ENCODE measurements at places on chromosomes 5 and 9.

DNA sequence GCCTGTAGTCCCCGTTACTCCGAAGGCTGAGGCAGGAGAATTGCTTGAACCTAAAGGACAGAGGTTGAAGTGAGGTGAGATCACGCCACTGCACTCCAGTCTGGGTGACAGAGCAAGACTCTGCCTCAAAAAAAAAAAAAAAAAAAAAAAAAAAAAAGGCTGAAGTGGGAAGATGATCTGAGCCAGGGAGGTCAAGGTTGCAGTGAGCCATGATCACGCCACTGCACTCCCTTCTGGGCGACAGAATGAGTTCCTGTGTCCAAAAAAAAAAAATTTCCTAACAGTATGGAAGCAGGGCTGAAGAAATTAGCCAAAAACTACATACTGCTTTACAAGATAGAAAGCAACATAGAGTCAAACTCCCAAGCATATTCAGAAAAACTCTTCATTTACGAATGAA is 132.8 kb downstream of the CPLANE1 start:
- no peak for DNase-seq

- DNase-seq: no peak
These were observed 17.6 kb downstream of the TNFAIP8 start for GRCh38 chr5:119373449-119373858.

DNA sequence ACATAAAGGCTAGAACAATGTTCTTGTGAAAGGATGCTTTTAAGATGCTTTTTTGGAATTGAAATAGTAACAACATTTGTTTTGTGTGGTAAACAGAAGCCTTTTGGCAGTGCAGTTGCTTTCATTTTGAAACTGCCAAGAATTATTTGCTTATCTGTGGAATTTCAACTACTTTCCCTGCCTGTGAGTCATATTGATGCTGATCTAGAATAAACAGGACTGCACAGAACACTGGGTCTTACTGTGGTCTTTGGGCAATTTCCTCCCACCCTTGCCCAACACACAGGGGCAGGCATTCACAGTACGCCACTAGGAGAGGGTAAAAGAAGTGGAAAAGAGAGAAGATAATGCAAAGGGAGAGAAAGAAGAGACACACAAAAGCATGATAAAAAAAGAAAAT is 483.7 kb downstream of the ELAVL2 start:
- no peak for DNase-seq

- DNase-seq: no peak
These were observed 22.9 kb upstream of the PIK3R1 start for GRCh38 chr5:68192679-68193060.

GRCh38 chr9:92729735-92730155 is 34.9 kb downstream of the BICD2 start:
- no peak for DNase-seq

GRCh38 chr9:28808042-28808441 is 1234.8 kb upstream of the C9orf72 start:
- no peak for DNase-seq

- DNase-seq: no peak
These were observed 142.7 kb upstream of the DHFR start for GRCh38 chr5:80797428-80798024.

- DNase-seq: no peak
These were observed 35.6 kb upstream of the ANKRD33B start for GRCh38 chr5:10528056-10528816.

- DNase-seq: peak; percentile 5
These were observed 666 bp downstream of the PPARGC1B start for GRCh38 chr5:149730620-149731331.

DNA sequence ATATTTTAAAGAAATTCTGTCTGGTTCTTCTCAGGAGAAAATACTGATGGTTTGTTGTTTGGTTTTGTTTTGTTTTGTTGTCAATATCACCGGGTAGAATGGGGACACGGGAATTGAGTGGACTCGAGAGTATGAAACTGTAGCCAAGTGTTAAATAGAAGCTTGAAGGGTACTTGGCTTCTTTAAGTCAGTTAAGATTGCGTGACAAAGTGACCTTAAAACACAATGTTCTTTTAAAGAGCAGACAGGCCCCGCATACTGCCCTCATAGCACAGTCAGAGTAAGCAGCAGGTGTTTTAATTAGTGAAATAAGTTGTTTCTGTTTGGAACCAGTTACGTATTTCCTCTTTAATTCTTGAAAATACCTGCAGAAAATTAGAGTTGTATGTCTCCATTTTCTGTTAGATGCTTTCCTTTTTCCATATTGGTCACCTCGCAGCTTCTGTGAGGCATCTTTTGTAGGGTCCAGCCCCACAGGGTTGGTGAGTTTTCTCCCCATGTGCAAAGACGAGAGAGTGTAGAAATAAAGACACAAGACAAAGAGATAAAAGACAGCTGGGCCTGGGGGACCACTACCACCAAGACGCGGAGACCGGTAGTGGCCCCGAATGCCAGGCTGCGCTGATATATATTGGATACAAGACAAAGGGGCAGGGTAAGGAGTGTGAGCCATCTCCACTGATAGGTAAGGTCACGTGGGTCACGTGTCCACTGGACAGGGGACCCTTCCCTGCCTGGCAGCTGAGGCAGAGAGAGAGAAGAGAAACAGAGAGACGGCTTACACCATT is 9.6 kb downstream of the TRIP13 start:
- DNase-seq: no peak

GRCh38 chr5:57232293-57233033 is 58.6 kb downstream of the GPBP1 start:
- DNase-seq: no peak

DNA sequence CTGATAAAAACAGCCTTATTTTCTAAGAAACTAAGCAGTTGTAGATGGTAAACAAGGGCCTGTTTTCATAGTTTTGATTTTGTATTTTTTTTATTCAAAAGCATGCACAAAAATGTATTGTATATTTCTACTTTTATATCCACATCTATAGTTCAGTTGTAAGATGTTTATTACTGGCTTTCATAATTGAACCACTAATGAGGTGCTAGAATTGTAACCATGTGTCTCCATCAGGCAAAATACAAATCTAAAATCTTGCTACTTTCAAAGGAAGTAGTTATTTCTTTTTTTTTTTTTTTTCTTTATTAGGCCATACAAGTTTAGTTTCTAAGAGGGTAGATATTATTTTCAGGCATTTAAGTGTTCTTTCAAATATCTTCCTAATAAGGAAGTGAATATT is 1755.0 kb downstream of the MAT2B start:
- DNase-seq: no peak

DNA sequence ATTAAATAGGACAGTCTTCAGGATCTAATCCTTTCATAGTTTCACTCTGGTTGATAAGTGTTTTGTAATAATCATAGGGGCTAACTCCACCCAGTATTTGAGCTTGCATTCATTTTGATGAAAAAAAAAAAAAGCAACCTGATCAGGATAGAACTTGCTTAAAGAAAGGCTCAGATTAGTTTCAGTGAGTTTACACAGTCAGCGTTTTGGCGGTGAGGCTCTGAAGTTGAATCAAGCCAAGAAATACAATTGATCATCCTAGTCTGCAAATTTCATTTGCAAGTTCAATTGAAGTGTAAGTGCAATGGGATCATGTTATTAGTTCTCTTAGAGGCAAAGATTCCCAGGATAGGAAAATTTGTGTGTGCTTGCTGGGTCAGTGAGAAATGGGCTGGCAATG is 159.7 kb upstream of the ELL2 start:
- DNase-seq: no peak

- DNase-seq: no peak
These were observed 26.3 kb upstream of the FBP1 start for GRCh38 chr9:94665613-94666012.

GRCh38 chr5:17991775-17992174 is 357.5 kb downstream of the TAF11L14 start:
- DNase-seq: no peak

DNA sequence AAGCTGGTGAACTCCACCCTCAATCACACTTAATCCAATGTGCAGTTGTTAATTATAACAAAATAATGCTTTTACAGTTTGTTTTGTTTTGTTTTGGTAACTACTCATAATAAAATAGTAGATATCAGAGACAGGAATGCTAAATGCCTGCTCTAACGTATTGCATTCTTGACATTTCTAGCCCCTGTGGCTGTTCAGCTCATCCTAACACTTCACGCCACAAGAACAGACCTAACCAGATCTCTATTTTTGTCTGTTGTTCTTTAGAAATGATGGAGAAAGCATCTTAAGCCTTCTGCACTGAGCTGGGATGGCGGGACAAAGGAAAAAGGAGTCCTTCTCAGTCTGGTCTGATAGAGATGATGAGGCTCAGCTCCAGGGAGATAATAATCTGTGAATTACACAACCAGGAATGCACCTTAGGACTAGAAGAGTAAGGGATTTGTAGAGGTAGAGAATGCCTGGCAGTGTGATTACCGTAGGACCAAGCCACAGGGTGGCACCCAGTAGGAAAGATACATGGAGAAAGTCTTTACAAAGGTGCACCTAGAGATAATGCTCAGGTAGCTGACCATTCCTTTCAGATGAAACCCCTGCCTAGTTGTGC is 628.8 kb downstream of the PDE4D start:
- no peak for DNase-seq

- no peak for DNase-seq
These were observed 39.0 kb downstream of the EXOC3 start for GRCh38 chr5:482021-482420.

- DNase-seq: no peak
These were observed 5.3 kb upstream of the LNPEP start for GRCh38 chr5:96930589-96930988.

DNA sequence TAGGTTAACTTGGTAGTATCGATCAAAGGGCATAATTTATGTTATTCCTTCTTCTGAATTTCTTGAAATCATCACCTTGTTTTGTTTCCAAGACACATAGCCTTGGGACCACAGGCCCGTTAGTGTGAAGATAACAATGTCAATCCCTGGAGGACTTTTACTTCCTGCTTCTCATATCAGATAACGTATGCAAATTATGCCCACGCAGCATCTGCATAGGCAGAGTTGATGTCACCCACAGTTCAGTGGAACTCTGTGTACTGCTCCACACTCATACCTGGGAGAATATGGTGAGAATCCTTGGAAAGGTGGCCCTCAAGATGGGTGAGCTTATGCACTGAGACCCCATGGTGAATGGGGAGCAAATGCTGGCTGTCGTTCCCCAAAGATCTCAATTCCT is 95.0 kb downstream of the CFAP90 start:
- no peak for DNase-seq

- no peak for DNase-seq
These were observed 310.1 kb downstream of the ZNF608 start for GRCh38 chr5:124436294-124436693.

DNA sequence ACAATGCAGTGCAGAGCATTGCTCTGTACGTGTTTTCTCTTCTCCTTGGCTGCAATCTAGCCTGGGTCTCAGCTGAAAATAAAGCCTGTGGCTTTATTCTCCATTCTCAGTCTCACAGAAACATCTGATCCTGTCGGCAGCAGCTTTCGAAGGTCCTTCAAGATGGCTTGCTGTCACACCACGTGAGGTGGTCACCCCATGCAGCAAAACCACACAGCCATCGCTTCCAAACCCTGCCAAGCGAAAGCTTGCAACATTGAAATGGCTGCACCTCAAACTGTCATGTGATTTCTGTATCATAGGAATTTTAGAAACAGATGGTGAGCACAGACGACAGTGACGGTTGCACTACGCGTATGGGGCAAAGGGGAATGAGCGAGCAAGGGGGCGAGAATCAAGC is 98.5 kb upstream of the SMARCA2 start:
- DNase-seq: no peak

DNA sequence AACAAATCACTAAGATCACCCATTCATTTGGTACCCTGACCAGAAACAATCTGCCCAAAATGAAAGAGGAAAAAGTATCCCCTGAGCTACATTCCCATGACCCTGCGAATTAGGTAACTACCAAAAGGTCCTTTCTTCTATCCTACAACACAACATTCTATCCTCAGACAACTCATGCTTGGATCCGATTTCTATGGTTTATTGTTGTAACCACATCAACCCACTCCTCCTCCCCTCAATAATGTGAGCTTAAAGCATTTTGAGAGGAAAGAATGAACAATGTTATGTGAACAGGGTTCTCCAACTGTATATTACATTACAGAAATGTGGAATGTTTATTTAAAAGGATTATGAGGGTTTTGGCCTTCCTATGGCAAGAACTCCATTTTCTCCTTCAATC is 4.0 kb downstream of the SLC35D2 start:
- DNase-seq: no peak

DNA sequence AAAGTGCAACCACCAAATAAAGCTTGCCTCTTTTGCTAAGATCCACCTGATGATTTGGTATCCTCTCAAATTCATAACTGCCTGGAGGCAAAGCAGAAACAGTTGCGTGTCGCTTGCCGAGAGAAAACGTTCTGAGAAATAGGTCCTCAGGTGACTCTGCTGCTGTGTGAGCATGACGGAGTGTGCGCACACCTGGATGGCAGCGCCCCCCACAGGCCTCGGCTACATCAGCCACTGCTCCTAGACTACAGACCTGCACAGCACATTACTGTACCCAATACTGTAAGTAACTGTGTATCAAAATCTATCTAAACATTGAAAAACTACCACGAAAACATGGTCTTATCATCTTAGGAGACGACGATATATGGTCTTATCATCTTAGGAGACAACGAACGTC is 87.4 kb downstream of the CAMSAP1 start:
- DNase-seq: no peak

DNA sequence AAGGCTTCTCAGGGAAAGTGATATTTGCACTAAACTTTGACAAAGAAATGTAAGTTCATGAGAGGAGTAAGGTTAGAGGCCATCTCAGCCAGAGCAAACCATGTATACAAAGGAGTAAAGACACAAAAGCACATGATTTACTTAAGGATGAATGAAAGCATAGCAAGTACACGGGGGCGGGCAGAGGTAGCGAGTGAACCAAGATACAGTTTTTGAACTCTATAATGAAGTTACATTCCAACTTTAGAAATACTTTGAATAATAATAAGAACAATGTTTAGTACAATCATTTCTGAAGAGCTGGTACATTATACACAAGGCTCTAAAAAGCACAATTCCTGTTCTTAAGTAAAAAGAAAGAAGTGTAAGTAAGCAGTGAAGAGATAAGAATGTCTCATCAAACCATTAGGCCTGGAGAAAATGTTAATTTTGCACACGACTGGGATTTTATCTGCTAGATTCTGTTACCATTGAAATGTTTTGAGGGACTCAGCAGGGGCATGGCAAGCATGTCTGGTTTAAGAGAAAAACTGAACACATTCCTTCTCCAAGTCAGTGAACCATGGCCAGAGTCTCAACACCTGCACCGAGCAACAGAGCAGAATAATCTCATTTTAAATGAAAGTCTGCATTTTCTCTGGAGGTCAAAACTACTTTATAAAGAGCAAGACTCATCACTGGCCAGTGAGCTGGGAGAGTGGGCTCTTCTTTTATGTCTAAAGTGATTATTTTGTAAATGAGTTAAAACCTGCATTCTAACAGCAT is 147.6 kb upstream of the TRPM3 start:
- DNase-seq: no peak

DNA sequence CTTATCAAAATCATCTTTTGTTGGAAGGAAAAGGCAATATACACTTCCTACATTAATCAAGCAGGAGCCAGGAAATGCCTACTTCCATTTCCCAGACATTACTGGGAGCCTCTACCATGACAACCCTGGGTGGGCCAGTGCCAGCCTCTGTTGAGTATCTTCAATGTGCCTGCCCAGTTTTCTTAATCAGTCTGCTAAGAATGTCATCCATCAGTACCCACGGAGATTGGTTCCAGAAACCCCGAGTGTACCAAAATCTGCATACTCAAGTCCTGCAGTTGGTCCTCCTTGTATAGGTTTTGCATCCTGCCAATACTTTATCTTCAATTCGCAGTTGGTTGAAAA is 82.4 kb downstream of the MARCHF3 start:
- DNase-seq: no peak

- DNase-seq: no peak
These were observed 473.7 kb downstream of the ARHGEF28 start for GRCh38 chr5:74099538-74100267.

- DNase-seq: no peak
These were observed 947.9 kb downstream of the DTWD2 start for GRCh38 chr5:118040496-118040895.
